ENCODE measurements at places on chromosomes 11 and 22. TPM values are rescaled to one million over a fixed set of nuclear protein-coding genes. Genes with fewer than 3 reads are reported as not detected.

- no peaks in the 10 kb centered on the region for H3K36me3 ChIP-seq
- no peak overlapping the region for H3K27ac ChIP-seq
- peaks cover 77% of the 10 kb centered on the region for H3K4me1 ChIP-seq
These were observed 1.8 kb upstream of the CD82 start for GRCh38 chr11:44563711-44564110.

- H3K4me1 ChIP-seq: peaks cover 71% of the 10 kb centered on the region
- DNase-seq: peak; percentile 54
- H3K27ac ChIP-seq: peak overlapping the region; percentile 59
- H3K4me3 ChIP-seq: peak overlapping the region; percentile 67
- no peaks in the 10 kb centered on the region for H3K36me3 ChIP-seq
These were observed 512 bp downstream of the SH3BP1 start for GRCh38 chr22:37639771-37640590.

DNA sequence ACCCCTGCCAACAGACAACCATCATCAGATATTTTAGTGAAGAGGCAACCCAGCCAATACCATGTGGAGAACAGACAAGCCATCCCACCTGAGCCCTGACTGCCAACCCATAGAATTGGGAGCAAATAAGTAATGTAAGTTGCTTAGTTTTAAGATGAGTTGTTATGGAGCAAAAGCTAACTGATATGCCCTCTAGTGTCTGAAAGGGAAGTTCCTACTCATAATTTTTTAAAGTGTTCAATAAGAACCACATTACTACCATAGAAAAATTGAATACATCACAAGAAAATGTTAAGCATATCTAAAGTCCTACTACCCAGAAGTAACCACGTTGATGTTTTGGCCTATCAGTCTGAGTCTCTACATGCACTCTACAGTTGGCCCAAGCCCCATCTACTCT is 50.8 kb upstream of the SLC36A4 start:
- H3K36me3 ChIP-seq: no peaks in the 10 kb centered on the region
- no peak for DNase-seq
- H3K27me3 ChIP-seq: no peaks in the 10 kb centered on the region
- H3K4me1 ChIP-seq: no peaks in the 10 kb centered on the region
- H3K27ac ChIP-seq: no peak overlapping the region

- H3K4me3 ChIP-seq: no peak overlapping the region
- H3K27ac ChIP-seq: no peak overlapping the region
- H3K27me3 ChIP-seq: no peaks in the 10 kb centered on the region
- H3K4me1 ChIP-seq: no peaks in the 10 kb centered on the region
- H3K36me3 ChIP-seq: no peaks in the 10 kb centered on the region
- no peak for DNase-seq
These were observed 539.2 kb downstream of the MIAT start for GRCh38 chr22:27196606-27197005.

DNA sequence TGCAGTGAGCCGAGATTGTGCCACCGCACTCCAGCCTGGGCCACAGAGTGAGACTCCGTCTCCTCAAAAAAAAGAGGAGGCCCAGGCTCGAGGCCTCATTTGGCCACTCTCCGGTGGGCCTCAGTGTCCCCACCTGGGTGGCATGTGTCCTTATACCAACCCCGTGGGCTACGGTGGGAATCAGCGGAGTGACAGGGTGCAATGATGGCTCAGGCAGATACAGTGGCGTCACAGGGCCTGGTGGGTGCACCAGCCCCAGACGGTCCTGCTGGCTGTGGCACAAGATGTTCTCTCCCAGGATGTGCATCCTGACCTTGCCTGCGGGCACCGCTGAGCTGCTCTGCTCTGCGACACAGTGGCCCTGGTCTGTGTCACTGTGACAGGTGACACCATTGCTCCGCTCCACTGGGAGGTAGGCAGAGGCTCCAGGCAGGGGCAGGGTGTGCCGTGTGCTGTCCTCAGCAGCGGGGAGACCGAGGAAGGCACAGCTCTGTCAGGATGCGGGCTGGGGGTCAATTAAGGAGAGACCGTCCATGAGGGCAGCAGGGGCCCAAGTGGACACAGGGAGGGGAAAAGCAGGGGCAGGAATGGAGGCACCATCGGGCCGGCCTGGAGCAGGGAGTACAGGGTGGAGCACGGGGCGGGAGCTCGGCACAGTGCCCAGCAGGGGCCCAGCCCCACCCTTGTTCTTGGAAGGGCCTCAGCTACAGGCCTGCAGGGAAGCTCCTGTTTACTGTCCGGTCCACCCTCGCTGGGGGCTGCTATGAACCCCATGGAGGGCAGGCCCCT is 21.7 kb upstream of the TH start:
- no peaks in the 10 kb centered on the region for H3K36me3 ChIP-seq
- peaks cover 6% of the 10 kb centered on the region for H3K4me1 ChIP-seq
- H3K4me3 ChIP-seq: no peak overlapping the region
- H3K27ac ChIP-seq: no peak overlapping the region

DNA sequence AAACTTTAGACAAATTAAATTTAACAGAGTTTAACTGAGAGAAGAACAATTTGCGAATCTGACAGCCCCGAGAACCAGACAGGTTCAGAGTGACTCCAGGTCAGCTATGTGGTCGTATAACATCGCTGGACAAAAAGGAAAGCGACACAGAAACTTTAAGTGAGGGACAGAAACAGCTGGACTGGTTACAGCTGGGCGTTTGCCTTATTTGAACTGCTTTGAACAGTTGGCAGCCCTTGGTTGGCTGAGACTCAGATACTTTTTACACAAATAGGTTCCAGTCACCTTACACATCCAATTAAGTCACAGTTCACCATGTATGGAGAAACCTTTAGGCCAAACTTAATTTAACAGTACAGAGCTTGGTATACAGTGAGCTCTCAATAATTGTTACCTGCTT is 436.9 kb downstream of the GUCY1A2 start:
- no peak for DNase-seq
- no peaks in the 10 kb centered on the region for H3K27me3 ChIP-seq
- no peaks in the 10 kb centered on the region for H3K4me1 ChIP-seq
- H3K36me3 ChIP-seq: no peaks in the 10 kb centered on the region
- H3K4me3 ChIP-seq: no peak overlapping the region

DNA sequence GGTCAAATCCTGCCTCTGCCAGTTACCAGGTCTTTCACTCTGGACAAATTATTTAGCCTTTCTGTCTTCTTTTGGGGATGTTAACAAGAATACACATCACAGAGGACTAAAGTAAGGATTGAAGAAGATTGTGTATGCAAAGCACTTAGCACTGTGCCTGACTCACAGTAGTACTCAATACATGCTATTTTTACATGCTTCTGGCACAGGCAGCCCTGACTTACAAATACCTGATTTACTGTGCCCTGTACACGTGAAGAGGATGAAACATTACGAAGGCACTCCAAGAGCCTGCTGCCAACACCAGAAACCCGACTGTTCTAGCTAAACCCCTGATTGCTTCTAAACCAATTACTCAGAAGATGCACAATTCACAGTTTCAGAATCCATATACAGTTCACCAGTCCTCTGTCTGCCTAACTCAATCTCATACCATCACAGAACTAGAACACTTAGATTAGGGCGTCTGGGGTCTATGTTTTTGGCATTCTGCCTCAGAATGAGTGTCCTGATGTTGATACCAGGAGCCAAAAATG is 300.9 kb upstream of the DDI1 start:
- no peaks in the 10 kb centered on the region for H3K36me3 ChIP-seq
- no peaks in the 10 kb centered on the region for H3K27me3 ChIP-seq
- H3K4me3 ChIP-seq: no peak overlapping the region
- no peaks in the 10 kb centered on the region for H3K4me1 ChIP-seq
- no peak overlapping the region for H3K27ac ChIP-seq
- no peak for DNase-seq

DNA sequence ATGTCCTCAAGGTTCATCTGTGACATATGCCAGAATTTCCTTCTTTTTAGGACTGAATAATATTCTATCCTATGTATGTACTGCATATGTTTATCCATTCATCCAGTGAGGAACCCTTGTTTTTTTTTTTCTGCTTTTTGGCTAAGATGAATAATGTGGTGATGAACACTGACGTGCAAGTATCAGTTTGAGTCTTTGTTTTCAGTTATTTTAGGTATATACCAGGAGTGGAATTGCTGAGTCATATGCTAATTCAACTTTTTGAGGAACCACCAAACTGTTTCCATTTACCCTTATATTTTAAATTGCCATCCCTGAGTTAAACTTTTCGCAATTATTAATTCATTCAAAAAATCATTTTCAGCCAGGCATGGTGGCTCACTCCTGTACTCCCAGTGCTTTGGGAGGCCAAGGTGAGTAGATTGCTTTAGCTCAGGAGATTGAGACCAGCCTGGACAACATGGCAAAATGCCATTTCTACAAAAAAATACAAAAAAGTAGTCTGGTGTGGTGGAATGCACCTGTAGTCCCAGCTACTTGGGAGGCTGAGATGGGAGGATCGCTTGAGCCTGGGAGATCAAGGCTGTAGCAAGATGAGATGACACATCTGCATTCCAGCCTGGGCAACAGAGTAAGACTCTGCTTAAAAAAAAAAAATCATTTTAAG is 64.2 kb downstream of the MICAL2 start:
- no peak overlapping the region for H3K4me3 ChIP-seq
- no peak for DNase-seq
- H3K27me3 ChIP-seq: no peaks in the 10 kb centered on the region
- H3K4me1 ChIP-seq: no peaks in the 10 kb centered on the region
- no peak overlapping the region for H3K27ac ChIP-seq

DNA sequence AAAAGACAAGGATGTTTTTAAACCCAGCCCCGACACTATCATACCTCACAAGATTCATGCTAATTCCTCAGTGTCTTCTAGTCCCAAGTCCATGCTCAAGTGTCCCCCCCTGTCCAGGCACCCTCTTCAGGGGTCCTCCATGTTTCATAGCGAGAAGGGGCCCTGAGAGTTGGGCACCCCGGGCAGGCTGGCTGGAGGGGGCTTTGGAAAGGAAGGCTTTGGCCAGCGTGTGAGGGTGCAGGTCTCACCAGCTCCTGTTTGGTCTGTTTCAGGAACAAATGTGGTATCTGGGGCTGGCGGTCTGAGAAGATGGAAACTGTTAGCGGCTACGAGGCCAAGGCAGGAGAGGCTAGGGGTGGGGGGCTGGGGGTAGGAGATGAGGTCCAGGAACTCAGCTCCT is 4.5 kb upstream of the SSH3 start:
- H3K27me3 ChIP-seq: no peaks in the 10 kb centered on the region
- peaks cover 68% of the 10 kb centered on the region for H3K36me3 ChIP-seq
- no peak overlapping the region for H3K27ac ChIP-seq
- no peak overlapping the region for H3K4me3 ChIP-seq

GRCh38 chr11:94184846-94185245 is 56.2 kb downstream of the PANX1 start:
- no peak overlapping the region for H3K4me3 ChIP-seq
- no peak overlapping the region for H3K27ac ChIP-seq
- no peaks in the 10 kb centered on the region for H3K27me3 ChIP-seq
- peaks cover 14% of the 10 kb centered on the region for H3K4me1 ChIP-seq

DNA sequence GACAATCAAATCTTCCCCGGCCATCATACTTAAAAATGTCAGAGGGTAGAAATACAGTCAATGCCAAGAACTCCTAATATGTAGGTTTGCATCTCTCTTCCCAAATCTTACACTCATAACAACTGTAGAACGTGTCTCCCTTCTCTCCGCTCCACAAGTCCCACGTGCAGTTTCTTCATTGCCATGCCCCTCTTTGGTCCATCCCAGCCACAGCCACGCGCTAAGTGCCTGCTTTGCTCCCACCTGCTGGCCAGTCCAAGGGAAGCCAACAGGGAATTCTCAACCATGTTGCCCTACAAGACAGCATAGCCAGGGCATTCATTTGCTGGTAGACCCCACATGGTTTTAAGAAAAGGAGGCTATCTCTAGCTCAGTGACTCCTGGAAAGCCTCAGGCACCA is 420.6 kb upstream of the ISX start:
- no peak overlapping the region for H3K4me3 ChIP-seq
- H3K27me3 ChIP-seq: no peaks in the 10 kb centered on the region
- H3K27ac ChIP-seq: no peak overlapping the region
- H3K36me3 ChIP-seq: no peaks in the 10 kb centered on the region

- H3K27ac ChIP-seq: no peak overlapping the region
- H3K4me3 ChIP-seq: no peak overlapping the region
- H3K27me3 ChIP-seq: no peaks in the 10 kb centered on the region
- H3K36me3 ChIP-seq: peaks cover 1% of the 10 kb centered on the region
These were observed 23.8 kb downstream of the SDHAF2 start for GRCh38 chr11:61453695-61454094.

DNA sequence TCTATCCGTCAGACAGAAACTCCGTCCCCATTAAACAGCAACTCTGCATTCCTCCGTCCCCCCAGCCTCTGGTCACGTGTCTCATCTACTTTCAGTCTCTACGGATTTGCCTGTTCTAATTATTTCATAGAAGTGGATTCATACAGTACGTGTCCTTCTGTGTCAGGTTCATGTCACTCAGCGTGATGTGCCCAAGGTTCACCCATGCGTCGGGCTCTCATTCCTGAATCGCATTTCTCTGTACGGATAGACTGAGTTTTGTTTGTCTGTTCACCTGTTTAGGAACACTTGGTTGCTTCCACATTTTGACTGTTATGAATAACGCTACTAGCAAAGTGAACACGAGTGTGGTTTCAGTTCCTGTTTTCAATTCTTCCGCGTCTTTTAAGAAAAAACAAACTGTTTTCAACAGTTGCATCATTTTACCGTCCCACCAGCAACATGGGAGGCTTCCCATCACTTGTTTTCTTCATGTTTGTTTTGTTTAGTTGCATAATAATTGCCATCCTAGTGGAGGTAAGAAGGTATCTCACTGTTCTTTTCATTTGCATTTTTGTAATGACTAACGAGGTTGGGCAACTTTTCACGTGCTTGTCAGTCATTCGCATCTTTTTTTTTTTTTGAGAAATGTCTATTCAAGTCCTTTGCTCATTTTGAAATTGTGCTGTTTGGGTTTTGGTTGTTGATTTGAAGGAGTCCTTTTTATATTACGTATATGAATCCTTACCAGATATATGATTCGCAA is 8.9 kb upstream of the NLRP6 start:
- H3K4me3 ChIP-seq: peak overlapping the region; percentile 62
- H3K27me3 ChIP-seq: no peaks in the 10 kb centered on the region
- DNase-seq: peak; percentile 96
- peak overlapping the region; percentile 98 for H3K27ac ChIP-seq
- H3K36me3 ChIP-seq: no peaks in the 10 kb centered on the region
- H3K4me1 ChIP-seq: peaks cover 25% of the 10 kb centered on the region

GRCh38 chr11:44980533-44981427 is 30.1 kb upstream of the TP53I11 start:
- H3K36me3 ChIP-seq: no peaks in the 10 kb centered on the region
- DNase-seq: no peak
- H3K27me3 ChIP-seq: peaks cover 4% of the 10 kb centered on the region

- peaks cover 23% of the 10 kb centered on the region for H3K4me1 ChIP-seq
- H3K27ac ChIP-seq: peak overlapping the region; percentile 65
- H3K4me3 ChIP-seq: no peak overlapping the region
These were observed 96.2 kb downstream of the PDHX start for GRCh38 chr11:35012467-35013191.

- peaks cover 10% of the 10 kb centered on the region for H3K4me1 ChIP-seq
- no peaks in the 10 kb centered on the region for H3K36me3 ChIP-seq
- peak; percentile 57 for DNase-seq
These were observed 211.9 kb downstream of the BLID start for GRCh38 chr11:121904148-121904547.

TRIM5 gene
- 39.5 TPM for total RNA-seq

NXPE4 gene
- not detected for total RNA-seq

SLC37A4 gene
- total RNA-seq: 14.3 TPM

OR51B4 gene
- total RNA-seq: not detected

ANO3 gene
- not detected for total RNA-seq

GAL gene
- total RNA-seq: not detected

OR52N4 gene
- 2.1 TPM for total RNA-seq

IL18 gene
- total RNA-seq: 0.67 TPM

MPZL2 gene
- total RNA-seq: not detected

JHY gene
- 4.6 TPM for total RNA-seq

GLB1L2 gene
- 0.44 TPM for total RNA-seq

OR52N1 gene
- total RNA-seq: not detected

HORMAD2 gene
- not detected for total RNA-seq

PANX3 gene
- total RNA-seq: not detected

ISX gene
- not detected for total RNA-seq
